ENCODE measurements at places on chromosomes 7 and 10.

- DNase-seq, result no peak
These were observed 1.0 kb upstream of the PLXDC2 start for GRCh38 chr10:19815036-19815730.

DNA sequence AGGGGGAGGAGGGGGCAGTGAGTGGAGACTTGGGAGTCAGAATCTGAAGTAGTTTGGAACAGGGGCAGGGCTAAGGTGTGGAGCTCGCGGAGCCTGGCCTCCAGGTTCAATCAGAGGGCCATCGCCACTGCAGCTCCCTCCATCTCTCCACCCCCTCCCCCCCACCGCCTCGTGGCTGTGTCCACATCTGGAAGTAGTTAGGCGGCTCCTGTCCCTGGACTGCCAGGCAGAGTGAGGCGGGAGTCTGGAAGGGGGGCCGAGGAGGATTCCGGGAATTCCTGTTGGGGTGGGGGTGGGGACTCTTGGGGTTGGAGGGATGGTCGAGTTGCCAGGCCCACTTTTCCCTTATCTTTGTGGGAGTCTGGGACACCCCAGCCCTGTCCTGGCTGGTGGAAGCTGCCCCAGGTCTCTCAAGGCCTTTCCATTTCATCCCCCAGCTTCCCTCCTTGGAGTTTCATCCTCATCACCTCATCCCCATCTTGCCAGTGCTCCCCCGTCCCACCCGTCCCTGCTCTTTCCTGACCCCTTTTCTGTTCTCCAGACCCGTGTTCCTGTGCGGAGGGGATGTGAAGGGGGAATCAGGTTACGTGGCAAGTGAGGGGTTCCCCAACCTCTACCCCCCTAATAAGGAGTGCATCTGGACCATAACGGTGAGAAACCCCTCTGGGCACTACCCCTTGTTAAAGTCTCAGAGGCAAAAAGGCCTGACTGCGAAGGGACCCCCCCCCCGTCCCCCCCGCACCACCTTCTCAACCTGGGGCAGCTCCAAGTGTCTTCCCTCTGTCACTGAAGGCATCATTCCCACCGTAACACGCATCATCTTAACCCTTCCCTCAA is 944 bp downstream of the PCOLCE start:
- no peak for DNase-seq

- no peak for DNase-seq
These were observed 135.9 kb downstream of the PAXIP1 start for GRCh38 chr7:154867068-154867467.

DNA sequence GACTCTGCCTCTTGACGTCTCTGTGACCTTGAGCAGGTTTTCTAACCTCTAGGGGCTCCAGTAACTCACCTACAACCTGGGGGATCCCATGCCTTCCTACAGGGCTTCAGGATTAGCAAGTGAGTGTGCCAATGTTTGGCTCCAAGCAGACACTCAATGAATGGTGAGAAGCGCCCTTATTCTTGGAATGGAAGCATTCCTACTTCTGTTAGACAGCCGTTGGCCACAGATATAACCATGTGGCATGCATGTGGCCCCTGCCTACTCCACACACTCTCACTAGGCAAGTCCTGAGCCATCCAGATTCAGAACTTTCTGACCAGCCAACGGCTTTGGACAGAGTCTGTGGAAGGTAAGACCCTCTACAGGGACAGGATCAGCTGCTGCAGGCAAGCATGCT is 108.9 kb upstream of the LYZL2 start:
- no peak for DNase-seq

DNA sequence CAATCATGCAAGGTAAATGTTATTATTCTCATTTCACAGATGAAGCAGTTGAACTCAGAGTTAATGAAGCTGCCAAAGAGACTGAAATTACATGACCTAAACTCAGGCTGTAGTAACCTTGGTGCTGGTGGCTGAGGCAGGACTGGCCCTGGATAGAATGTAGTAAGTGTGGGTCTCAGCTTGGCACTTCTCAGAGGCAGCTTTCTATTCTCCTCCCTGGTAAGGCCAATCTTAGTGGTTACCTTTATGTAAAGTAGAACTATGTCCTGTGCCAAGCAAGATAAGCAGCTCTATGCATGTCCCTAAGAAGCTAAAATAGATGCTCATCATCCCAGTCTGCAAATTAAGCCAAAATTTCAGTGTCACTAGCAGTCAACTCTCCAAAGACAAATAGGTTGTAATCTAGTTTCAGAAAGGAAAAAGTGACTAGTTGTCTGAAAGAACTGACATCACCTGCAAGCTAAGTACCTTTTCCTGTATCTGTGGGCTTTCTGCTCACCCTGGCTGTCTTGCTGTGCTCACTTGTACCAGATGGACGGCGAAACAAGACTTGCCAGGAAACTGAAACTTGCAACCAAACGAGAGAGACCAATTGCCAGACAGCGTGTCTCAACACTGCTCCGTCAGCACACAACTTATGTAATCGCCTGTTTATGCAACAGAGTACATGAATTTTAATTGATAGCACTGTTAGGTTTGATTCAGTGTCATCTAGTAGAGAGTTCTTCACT is 43.7 kb downstream of the CH25H start:
- no peak for DNase-seq

GRCh38 chr7:146937836-146938235 is 821.2 kb downstream of the CNTNAP2 start:
- no peak for DNase-seq

DNA sequence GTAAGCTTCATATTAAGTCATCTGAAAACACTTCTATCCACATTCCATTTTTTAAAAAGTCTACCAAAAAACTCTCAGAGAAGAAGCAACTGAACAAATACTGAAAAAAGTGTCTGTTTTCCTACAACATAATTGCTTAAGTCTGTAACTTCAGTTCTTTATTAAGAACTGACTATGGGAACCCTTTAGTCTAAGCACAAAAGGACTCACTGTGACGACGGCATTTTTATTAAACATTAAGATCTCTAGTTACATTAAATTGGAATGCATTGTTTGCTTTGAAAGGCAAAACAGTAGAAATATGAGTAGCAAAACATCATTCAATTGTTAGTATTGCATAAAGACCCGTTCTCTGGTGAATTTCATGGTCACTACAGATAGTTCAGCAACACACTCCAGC is 5.8 kb upstream of the FAM3C start:
- DNase-seq, result no peak

GRCh38 chr7:2523941-2524807 is 4.6 kb downstream of the LFNG start:
- DNase-seq, result peak; percentile 88

- DNase-seq, result no peak
These were observed 235.2 kb downstream of the DPP6 start for GRCh38 chr7:154287356-154287755.

GRCh38 chr10:64619102-64619501 is 1097.9 kb downstream of the REEP3 start:
- no peak for DNase-seq

DNA sequence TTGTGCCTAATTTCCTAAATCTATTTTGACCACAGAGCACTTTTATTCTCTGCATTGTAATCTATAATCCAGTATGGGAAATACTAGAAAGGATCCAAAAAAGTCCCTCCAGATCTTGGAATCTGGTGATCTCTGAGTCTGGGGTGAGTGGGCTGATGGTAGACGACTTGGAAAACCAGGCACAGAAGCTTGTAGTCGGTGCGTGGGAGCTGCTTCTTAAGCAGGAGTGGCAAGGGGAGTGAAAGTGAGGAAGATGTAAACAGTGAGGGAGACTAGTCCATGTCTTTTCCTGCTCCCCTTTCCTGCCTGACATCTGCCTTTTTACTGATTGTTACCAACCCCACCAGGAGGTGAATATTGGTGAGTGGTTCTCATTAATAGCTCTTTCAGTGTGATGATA is 6.8 kb downstream of the AUTS2 start:
- no peak for DNase-seq

DNA sequence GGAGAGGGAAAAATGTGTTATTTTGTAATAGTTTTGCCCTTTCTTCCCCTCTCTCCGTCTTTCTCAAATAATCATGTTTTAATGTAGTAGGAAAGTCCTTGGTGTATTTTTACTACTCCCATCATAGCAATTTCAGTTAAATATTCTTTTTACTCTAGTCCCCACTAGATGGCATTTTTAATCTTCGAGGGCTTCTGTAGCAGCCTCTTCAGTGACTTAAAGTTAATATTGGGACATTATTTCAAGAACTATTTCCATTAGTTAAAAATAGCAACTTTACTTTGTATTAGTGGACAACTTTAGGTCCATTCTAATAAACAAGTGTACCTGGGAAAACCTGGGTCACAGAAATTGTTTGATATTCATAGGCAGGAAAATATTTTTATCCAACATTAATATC is 23.0 kb downstream of the EDRF1 start:
- DNase-seq, result no peak

DNA sequence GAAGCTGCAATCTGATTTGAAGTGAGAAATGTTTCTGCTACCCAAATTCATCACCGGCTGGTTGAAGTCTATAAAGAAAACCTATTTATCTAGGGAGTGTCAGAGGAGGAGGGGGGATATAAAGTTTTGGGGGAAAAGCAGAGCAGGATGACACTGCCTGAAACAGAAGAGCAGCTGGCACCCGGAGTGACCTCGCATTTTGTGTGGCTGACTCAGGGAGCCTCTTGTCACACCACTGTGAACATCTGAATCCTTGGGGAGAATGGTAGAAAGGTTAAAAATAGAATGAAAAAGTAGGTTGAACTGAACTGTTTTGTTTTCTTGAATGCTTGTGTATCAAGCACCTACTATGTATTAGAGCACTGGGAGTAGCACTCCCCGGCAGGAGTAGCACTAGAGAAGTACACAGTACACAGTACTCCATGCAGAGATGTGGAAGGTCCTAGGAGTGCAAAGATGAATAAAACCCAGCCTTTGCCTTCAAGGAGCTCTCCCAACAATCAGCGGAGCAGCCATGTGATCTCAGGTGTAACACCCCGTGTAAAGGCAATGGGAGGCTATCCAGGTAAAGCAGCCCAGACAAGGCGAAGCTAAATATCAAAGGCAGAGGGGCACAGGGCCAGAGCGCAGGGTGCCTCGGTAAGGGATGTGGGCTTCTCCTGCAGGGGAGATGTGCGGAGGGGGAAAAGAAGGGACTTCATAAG is 13.5 kb downstream of the CRTAC1 start:
- no peak for DNase-seq

DNA sequence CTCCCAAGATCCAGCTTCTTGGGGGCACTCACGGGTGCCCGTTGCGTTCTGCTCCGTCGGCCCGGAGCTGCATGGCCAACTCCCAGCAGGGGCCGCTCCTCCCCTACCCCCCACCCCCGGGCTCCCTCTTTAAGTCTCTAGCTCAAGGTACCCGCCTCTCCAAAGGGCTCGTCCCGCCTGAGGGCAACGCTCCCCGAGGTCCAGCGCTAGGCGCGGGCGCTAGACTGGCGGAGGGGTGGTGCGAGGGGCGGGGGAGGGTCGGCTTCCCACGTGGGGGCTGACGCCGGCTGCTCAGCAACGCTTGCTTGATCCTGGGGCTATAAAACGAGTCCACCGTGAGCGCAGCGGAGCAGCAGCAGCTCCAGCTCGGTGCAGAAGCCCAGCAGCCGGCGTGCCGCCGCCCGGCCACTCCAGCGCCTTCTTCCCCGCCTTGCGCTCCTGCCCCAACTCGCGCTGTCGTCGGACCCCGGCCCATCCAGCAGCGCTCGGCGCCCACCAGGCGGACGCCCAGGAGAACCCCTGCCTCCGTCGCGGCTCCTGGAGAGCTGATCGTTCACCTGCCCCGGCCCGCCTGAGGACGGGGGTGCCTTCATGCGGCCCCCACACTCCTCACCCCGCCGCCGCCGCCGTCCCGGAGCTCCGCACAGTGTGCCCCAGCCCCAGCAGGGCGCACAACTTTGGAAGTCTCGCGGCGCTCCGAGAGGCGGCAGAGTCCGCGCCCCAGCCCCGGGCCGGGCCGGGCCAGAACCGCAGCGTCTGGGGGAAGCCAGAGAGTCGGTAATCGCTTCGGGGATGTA is at the start of gene ADRA2A:
Gene ADRA2A (plus strand): TSS at position 348 of the 797 bp plus-strand sequence. CDS start 968 bp downstream, outside the sequence.
- peak; percentile 24 for DNase-seq

DNA sequence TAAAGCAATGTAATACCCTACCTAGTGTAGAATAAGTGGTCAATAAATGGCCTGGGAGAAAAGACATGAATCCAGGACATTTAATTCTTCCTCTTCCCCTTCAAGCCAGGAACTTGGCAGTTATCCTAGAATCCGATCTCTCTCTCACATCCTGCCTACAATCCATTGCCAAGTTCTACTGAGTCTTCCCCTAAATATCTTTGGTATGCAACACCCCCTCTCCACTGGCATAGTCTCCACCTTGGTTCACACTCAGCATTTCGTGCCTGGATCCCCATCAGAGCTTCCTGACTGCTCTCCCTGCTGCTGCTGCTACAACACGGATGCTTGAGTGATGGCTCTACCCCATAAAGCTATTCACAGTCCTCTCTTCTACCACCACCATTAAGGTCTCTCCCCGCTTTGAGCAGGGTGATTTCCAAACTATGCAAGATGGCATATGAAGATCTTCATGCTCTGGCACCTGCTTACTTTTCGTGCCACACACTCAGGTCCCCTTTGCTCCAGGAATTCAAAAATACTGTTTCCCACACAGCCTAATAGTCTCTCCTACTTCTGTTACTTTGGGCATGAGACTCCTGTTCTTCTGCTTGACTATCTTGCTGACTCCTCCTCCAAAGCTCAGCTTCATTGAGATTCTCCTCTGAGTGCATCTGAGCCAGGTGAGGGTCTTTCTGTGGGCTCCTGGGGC is 4.8 kb downstream of the ANK3 start:
- no peak for DNase-seq

- no peak for DNase-seq
These were observed 132.6 kb downstream of the CHRM2 start for GRCh38 chr7:137001041-137001440.

GRCh38 chr10:61832866-61833481 is 68.5 kb upstream of the ARID5B start:
- no peak for DNase-seq

GRCh38 chr7:11831156-11831735 is 752 bp downstream of the THSD7A start:
- no peak for DNase-seq

- DNase-seq, result no peak
These were observed 19.3 kb downstream of the MYO1G start for GRCh38 chr7:44959433-44959951.

DNA sequence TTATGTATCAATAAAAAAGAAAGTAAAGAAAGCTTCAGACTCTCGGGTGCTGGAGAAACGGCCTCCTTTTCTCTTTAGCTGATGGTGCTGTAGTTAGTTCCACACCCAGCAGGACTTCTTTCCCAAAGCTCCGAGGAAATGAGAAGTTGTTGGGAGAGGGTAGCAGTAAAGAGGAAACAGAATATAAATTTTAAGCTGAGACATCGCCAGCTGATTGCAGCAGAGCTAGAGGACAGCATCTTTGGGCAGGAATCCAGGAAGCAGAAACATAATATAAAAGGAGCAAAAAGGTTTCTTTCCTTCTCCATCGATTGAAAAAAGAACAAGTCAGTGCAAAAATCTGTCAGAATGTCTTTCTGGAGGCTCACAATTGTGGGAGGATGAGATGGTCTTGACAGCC is 616.9 kb upstream of the FOXK1 start:
- DNase-seq, result no peak

DNA sequence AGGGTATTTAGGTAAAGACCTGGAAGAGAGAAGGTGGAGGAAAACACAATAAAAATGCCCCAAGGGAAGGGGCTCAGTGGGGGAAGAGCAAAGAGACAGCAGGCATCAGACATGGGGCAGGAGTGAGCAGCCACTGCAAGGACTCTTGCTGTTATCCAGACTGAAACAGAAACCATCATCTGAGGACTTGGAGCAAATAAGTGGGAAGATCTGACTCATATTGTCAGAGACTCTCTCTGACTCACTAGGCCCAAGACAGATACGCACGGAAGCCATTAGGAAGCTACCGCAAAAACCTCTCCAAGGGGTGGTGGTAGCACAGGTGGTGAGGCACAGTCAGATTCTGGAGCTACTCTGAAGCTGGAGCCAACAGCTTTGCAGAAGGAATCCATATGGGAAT is 110.7 kb downstream of the RNF32 start:
- no peak for DNase-seq

- DNase-seq, result no peak
These were observed 6.3 kb downstream of the HECTD2 start for GRCh38 chr10:91416339-91416855.

All from NCI-H2107 (cell line).